GM06990 (cell line): ENCODE measurements at places on chromosomes 1 and 21.

GRCh38 chr21:41012425-41012824 lies 155.5 kb upstream of the BACE2 start:
- DNase-seq, result no peak

GRCh38 chr1:107079249-107079648 lies 22.8 kb downstream of the PRMT6 start:
- no peak for DNase-seq

- no peak for DNase-seq
These were observed 6.2 kb upstream of the TNFRSF4 start for GRCh38 chr1:1220197-1220596.

- DNase-seq, result no peak
These were observed 11.2 kb downstream of the RGS21 start for GRCh38 chr1:192327997-192328396.

DNA sequence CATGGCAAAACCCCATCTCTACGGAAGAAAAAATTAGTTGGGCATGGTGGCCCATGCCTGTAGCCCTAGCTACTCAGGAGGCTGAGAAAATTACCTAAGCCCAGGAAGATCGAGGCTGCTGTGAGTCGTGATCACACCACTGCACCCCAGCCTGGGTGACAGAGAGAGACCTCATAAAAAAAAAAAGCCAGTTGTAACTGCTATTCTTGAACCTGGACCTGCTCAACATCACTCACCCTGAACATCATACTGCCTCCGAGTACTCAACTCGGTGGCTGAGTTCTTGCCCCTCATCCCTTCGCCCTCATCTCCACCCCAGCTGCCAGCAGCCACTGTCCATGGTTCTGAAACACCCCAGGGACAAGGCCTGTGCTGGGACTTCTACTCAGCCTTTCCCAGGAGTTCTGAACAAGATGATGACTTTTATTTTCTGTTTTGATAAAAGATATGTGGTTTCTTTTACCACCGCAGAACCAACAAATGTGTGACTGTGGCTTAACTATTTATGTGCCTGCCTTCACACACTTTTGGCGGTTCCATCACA lies 5.4 kb upstream of the DISP3 start:
- DNase-seq, result no peak
